Stimulated activated CD4-positive, alpha-beta T cell treated with anti-CD3 and anti-CD28 coated beads, TNF-alpha, amount 100 ng/mL, for 4 hours (primary cell): ENCODE measurements at places on chromosomes 2 and 18.

DNA sequence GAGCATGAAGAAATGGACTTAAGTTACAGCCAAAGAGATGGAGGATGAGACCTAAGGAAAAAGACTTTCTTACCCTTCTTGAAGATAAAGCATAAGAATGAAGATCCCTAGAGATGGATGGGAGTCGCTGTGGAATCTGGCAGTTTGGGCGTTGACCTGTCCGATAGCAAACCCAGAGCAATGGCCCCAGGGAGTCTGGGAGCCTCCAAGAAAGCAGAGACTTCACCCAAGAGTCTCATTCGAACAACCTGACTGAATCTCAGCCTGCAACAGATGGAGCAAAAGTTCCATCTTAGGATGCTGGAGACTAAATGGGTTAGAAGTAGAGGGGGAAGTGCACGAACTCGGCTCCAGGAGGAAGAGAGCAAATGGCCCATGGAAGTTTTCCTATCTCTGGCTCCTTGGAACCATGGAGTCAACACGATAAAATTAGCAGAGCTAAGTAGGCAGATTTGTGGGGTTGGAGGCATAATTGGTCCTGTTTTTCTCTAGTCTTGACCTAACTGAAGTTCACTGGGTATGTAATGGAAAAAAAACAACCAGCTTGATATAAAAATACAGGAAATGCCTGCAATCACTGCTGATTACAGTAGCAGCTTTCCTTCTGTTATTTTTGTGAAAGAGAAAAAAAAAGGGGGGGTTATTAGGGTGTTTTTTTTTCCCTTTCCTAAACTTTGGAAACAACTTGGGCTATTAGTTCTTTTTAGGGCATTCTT, 178.4 kb upstream of the EPAS1 start:
- DNase-seq: no peak

- DNase-seq: no peak
Measured at GRCh38 chr2:151021747-151022452, 239.8 kb downstream of the RBM43 start.

GRCh38 chr2:58541511-58541910, 300.4 kb upstream of the FANCL start:
- DNase-seq: no peak

GRCh38 chr2:13745330-13745729, 887.2 kb upstream of the LRATD1 start:
- DNase-seq: no peak

DNA sequence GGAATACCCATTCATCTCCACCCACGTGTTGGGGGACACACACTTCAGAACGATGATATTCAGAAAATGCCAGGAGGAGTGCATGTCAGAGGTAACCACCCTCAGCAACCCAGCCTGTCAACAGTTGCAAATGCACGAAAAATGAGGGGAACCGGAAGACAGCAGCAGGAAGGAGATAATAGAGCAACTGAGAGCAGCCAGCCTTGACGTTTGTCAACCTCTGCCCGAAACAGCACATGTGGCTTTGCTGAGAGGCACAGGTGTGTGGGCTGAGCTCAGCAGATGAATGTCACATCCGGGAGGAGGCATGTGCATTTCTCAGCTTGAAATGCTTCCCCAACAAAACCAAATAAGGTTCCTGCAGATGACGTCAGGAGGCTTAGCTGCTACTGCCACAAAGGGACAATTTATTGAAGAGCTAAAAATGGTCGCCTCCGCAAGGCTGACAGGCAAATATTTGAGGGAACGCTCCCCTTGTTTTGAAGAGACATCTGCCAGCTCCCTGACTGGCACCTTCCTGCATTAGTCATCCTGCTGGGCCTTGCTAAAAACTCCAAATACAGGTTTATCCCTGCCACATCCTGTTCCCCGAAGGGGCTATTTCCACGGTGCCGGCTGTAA, 419.0 kb downstream of the NBAS start:
- peak; percentile 41 for DNase-seq

DNA sequence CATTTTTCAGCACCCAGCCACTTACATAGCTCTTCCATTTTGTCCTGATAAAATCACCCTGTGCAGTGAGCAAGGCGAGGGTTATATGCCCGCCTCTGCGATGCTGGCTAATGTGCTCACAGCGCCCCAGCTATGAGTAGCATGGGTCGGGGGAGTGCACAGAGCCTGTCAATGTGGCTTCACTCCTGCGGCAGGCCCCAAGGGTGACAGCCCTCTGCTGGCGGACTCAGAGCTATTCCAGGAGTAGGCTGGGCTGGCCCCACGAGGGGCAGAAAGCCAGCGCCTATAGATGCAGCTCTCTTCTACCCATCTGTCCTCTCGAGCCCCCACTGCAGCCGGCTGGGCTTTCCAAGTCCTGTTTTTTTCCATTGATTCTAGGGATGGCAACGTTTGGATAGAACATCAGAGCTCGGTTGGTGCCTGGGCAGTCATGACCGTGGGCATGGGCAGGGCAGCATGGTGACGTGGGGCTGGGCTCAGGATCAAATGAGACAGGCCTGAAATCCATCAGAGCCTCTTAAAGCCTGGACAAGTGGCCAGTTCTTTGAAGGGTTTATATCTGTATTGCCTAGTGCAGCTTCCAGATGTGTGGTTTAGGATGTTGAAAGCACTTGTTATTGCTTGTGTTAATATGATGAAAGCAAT, 134.7 kb downstream of the MCFD2 start:
- DNase-seq: no peak

GRCh38 chr2:41727152-41727551, 320.7 kb upstream of the PKDCC start:
- DNase-seq: no peak

DNA sequence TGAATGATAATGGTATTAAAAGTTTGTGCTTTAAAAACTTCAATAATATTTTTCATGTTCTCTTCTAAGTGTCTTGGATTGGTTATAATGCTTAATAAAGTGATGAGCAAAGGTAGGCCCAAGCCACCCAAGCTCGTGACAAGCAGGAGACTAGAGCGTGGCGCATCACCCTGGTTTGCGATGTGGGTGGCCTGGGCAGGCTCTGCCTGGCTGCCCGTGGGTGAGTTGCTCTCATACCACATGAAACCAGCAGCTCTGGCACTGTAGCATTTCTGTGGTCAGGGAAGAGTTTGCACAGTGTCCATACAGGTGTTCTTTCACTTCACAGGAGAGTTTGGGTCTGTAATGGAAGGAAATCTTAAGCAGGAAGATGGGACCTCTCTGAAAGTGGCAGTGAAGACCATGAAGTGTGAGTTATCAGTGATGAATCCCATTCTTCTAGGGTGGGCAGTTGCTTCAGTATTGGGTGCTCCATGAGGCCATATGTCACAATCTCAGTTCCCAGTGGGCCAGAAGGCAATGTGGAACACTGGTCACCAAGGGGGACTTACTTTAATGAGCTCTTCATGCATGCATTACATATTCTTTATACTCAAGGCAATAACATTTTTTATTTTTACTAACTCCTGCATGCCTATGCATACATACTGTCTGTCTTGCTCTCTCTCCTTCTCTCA, 51.4 kb upstream of the TMEM87B start:
- DNase-seq: no peak

DNA sequence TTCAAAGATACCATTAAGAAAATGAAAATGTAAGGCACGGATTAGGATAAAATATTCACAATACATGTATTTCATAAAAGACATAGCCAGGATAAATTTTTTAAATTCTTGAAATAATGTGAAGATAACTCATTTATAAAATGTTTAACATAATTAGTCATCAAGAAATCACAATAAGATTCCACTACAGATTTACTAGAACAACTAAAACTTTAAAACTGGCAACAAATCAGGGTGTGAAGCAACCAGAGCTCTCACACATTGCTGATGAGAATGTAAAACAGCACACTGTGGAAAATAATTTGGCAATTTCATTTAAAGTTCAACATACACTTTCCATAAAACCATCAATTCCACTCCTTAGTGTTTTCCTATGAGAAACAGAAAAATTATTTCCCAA, 89.6 kb upstream of the UBE2E3 start:
- no peak for DNase-seq

- no peak for DNase-seq
Measured at GRCh38 chr18:13180614-13181375, 37.8 kb upstream of the LDLRAD4 start.

- no peak for DNase-seq
Measured at GRCh38 chr2:239423551-239423950, 22.7 kb upstream of the HDAC4 start.

GRCh38 chr2:144516411-144516980, 3.4 kb downstream of the ZEB2 start:
- DNase-seq: no peak

- no peak for DNase-seq
Measured at GRCh38 chr2:236909193-236909504, 176.5 kb upstream of the COPS8 start.

DNA sequence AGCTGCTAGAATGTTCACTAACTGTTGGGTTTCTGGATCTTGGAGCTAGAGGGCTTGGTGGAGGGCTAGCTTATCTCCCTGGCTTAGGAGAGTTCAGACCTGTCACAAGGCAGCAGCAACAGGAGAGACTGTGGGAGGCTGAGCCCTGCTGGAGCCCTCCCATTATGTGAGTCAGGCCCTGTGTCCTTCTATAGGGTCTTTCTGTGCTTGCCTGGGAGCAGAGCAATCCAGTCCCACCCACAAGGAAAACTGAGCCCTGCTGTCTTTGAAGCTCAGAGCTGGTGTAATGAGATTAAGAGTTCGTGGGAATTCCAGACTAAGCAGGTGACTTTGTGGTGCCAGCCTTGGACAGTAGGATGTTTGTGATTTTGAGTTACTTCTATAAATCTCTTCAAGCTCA, 249.0 kb downstream of the TTC32 start:
- no peak for DNase-seq

- DNase-seq: no peak
Measured at GRCh38 chr2:148817210-148817708, 57.8 kb upstream of the KIF5C start.

DNA sequence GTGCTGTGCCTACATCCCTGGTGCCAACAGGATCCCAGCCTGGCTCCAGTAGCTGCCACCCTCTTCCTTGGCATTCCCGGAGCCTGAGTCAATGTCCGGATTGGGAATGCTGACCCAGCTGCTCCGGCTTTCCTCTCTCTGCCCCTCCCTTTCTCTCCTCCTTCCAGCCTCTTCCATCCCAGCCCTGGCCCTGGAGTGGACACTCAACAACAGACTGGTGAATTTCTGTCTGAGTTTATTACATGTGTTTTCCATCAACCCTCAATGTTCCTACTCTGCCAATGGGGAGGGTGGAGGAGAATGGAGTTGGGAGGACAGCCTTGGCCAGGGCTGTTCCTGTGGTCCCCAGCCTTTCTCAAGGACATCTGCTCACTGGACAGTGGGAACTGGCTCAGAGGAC, 917 bp upstream of the PRKAG3 start:
- no peak for DNase-seq

DNA sequence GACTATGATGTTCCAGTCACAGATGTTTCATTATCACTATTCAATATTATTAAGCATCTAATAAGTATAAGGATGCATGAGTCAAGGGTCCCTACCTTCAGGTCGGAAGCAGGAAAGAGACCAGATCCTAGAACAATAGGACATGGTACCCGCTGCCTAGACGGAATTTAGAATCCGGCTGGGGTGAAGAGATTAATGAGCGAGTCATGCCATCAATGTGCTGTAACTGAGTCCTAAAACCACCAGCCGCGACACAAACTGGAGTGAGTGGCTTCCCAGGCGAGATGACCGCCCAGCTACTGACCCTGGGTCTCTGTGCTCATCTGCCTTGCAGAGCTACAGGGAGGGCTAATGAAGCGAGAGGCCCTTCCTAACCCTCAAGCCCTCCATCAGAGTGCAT, 73.6 kb downstream of the DNMT3A start:
- DNase-seq: no peak

DNA sequence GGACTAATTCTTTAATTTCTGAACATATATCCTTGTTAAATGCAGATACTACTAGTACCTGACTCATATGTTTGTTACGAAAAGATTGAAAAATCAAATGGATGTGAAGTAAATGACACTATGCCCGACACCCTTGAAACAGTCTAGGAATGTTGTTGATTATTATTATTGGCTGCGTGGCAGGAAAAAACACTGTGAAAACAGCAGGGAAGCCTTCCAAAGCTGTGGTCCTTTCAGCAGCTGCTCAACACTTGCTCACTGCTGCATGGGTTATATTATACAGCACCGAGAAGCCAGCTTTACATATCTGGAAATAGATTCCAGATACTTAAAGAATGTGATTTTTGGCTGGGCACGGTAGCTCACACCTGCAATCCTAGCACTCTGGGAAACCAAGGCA, 26.5 kb downstream of the CRYGD start:
- no peak for DNase-seq

DNA sequence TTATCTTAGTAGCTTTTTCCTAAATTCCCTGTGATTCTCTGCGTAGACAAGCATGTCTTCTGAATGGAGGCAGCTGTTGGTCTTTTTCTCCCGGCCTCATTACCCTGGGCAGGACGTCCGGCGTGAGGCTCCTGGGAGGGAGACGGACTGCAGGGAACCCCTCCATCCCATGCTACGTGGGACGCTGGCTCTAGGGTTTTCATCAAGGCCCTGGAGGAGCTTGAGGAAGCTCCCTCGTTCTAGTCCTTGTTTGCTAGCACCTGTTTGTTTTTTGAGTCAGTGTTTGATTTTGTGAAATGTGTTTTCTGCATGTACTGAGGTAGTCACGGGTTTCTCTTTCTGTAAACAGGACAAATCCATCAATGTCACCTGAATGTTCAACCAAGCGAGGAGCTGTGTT, 99.3 kb upstream of the TMEM18 start:
- DNase-seq: no peak

DNA sequence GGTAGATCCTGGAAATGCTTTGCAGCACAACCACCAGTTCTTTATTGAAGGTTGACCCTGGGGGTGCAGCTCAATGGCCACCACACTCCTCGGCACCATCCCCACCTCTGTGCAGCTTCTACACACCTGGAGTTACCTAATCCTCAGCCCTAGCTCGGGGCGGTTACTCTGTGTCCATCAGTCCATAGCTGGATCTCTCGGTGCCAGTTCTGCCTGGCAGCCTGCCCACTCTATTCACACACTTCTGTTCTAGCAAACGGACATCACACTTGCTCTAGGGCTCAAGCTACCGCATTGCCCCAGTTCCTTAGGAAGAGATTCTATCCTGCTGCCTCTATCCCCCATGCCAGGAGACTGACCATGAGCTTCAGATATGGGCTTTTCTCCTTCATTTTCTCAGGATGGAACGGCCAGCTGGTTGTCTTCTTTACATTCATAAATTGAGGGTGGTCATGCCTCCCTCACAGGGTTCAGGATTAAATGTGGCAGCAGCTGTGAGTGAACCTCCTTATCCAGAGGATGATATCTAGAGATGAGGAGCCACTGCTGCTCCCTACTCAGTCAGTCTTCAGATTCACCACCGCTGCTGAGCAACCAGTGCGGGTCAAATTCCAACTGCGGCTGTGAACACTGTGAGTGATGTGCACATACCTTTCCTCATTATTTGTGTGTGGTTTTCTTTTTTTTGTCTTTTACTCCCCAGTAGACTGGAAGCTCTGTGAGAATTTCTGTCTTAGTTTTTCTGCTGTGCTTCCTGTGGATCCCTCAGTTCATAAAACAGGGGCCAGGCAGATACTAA, 66.9 kb upstream of the TRIB2 start:
- no peak for DNase-seq
